ENCODE measurements at places on chromosomes 12 and 14.

GRCh38 chr12:131066886-131067490, 113.3 kb downstream of the ADGRD1 start:
- peaks cover 10% of the 10 kb centered on the region for H3K27me3 ChIP-seq
- no peaks in the 10 kb centered on the region for H3K36me3 ChIP-seq
- no peak for DNase-seq
- H3K4me3 ChIP-seq: no peak overlapping the region

- peaks cover 5% of the 10 kb centered on the region for H3K27me3 ChIP-seq
- DNase-seq: no peak
- no peaks in the 10 kb centered on the region for H3K36me3 ChIP-seq
- no peaks in the 10 kb centered on the region for H3K4me1 ChIP-seq
- H3K27ac ChIP-seq: no peak overlapping the region
Measured at GRCh38 chr12:71461787-71462328, 22.3 kb downstream of the LGR5 start.

GRCh38 chr12:48969833-48970701, 1.5 kb downstream of the WNT10B start:
- peaks cover 50% of the 10 kb centered on the region for H3K4me1 ChIP-seq
- H3K27me3 ChIP-seq: peaks cover 67% of the 10 kb centered on the region
- no peaks in the 10 kb centered on the region for H3K36me3 ChIP-seq
- DNase-seq: no peak
- H3K27ac ChIP-seq: no peak overlapping the region

DNA sequence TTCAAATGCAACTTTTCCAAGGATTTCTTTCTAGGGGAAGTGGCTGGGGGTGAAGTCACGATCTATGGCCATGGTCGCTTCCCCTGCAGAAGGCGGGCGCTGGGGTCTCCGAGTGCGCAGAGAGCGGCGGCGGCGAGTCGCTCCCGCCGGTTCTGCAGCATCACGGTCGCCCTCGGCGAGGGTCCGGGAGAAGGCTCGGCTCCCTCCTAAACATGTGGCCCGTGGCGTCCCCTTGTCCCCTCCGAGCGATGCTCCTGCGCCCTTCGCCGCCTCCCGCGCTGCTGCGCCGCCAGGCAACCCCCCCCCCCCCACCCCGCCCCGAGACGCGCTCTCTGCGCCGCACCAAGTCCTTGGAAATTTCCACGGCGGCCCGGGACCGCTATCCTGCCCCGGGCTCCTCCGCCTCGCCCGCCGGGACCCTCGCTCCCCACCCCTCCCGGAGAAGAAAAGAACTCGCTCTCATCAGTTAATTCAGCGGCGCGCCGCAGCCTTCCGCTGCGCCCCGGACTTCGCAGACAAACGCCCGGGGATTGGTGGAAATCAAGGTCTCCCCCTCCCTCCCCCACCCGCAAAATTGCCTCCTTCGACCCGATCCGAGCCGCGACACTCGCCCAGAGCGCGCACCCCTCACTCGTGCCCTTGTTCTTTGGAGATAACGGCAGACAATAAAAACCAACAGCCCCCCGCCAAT, at the start of gene ST8SIA1:
TSS of gene ST8SIA1 (minus strand) at position 298 of the 691 bp plus-strand sequence. CDS start 475 bp downstream, outside the sequence.
- peak within 1 kb of the TSS; percentile 20 for H3K27ac ChIP-seq
- DNase-seq: peak; percentile 41
- H3K4me1 ChIP-seq: peaks cover 23% of the 10 kb centered on the region
- H3K4me3 ChIP-seq: peak within 1 kb of the TSS; percentile 84
- peaks cover 39% of the 10 kb centered on the region for H3K27me3 ChIP-seq

- no peaks in the 10 kb centered on the region for H3K36me3 ChIP-seq
- no peak for DNase-seq
- no peak overlapping the region for H3K27ac ChIP-seq
- peaks cover 2% of the 10 kb centered on the region for H3K27me3 ChIP-seq
Measured at GRCh38 chr12:93972411-93973208, 175.8 kb upstream of the PLXNC1 start.

- no peak for DNase-seq
- peak overlapping the region; percentile 89 for H3K27ac ChIP-seq
- H3K4me3 ChIP-seq: peak overlapping the region; percentile 59
- H3K4me1 ChIP-seq: peaks cover 38% of the 10 kb centered on the region
- H3K36me3 ChIP-seq: peaks cover 25% of the 10 kb centered on the region
- H3K27me3 ChIP-seq: no peaks in the 10 kb centered on the region
Measured at GRCh38 chr12:121240062-121240420, 30.1 kb downstream of the P2RX4 start.

All from activated naive CD8-positive, alpha-beta T cell treated with anti-CD3 and anti-CD28 coated beads, Interleukin-2, amount 50 U/mL, for 24 hours (primary cell).